PC-9 (cell line): ENCODE measurements at places on chromosomes 2 and 18. TPM values are rescaled to one million over a fixed set of nuclear protein-coding genes. Genes with fewer than 3 reads are reported as not detected.

SLC38A11 gene
- total RNA-seq, result not detected in 2 replicates

BCL11A gene
- total RNA-seq, result not detected in 2 replicates

DNA sequence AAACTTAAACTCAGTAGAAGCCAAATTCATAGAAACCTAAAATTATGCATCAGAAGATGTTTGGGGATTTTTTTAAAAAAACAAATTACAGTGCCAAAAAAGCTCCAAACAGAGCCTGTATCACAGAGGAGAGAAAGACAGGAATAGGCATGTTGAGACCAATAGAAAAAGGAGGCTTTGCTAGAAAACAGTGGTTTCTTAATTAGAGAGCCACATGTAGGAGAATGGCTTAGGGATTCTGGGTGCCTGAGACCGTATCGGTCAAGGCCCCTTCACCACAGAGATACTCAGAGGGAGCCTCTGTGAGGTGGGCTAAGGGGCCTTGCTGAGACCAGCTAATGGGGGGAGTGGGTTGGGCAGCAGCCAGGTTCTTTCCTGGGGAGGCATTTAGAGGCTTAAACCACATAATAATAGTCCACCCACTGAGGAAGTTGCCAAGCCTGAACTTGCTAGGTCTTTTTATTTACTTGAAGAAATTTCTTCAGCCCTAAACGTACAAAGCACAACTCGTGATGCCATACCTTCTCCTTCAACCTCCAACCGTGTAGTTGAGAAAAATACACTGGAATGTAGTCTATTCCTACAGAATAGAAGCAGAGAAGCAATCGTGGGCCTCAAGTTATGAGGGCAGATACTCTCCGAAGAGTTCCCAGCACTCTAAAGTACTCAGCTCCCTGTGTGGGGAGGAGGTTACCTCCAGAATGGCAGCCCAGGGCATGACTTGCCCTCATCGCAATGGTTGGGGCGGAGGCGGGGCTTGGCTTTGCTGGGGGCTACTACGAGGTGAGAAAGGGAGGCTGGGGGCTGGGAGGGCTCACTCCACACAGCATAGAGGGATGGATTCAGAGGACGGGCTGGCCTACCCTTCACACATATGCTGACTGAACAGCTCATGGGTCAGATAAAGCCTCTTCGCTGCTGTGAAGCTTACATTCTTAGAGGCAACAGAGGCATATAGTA lies 237.9 kb downstream of the TPGS2 start:
- H3K36me3 ChIP-seq, result no peaks in the 10 kb centered on the region
- H3K4me3 ChIP-seq, result no peak overlapping the region
- DNase-seq, result no peak
- no peaks in the 10 kb centered on the region for H3K27me3 ChIP-seq

DNA sequence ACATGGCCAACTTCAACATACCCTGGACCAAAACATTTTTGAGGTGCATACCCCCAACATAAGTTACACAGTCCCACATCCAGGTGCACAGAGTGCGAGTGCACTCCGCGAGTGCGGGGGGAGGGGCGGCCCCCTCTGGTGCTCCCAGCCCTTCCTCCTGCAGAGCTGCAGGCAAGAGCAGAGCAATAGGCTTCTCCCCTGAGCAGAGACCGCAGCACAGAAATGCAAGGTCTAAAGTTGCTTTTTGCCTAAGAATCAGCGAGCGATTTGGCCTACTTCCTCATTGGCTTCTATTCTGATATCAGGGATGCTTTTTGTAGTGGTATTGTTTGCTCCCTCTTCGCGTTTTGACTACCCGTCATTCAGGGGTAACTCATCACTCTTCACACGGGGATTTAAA lies 40.6 kb downstream of the BOLA3 start:
- H3K36me3 ChIP-seq, result no peaks in the 10 kb centered on the region
- H3K4me3 ChIP-seq, result no peak overlapping the region
- H3K4me1 ChIP-seq, result no peaks in the 10 kb centered on the region

DNA sequence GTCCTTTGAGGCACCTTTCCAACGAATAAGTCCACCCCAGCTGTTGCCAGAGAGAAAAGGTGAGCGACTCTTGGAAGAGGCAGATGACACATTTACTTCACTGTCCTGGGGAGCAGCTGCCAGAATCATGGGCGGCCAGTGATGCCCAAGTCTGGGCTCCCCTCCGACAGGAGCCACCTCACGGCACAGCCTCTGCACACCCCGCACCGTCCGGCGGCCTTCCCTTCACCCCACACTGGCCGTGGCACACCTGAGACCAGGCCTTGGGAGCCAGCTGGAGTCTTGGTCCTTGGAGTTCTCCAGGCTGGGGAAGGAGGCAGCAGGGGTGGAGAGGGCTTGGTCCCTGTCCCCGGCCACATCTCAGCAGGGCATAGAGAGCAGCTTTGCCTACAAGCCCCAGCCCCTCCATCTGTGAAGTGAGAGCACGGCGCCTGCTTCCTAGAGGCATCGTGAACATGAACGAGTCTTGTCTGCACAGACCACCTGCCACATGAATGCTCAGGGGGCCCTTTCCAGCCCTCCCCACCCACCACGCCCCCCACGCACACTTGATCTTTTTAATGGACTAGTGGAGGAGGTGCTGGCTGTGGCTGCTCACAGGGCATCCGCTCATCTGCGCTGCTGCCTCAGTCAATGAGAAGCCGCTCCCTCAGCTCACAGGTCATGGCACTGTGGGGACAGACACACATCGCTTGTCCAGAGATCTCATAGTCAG lies 400.2 kb upstream of the MYT1L start:
- no peaks in the 10 kb centered on the region for H3K4me1 ChIP-seq
- peaks cover 93% of the 10 kb centered on the region for H3K27me3 ChIP-seq
- H3K27ac ChIP-seq, result no peak overlapping the region
- no peaks in the 10 kb centered on the region for H3K36me3 ChIP-seq
- H3K4me3 ChIP-seq, result no peak overlapping the region

DNA sequence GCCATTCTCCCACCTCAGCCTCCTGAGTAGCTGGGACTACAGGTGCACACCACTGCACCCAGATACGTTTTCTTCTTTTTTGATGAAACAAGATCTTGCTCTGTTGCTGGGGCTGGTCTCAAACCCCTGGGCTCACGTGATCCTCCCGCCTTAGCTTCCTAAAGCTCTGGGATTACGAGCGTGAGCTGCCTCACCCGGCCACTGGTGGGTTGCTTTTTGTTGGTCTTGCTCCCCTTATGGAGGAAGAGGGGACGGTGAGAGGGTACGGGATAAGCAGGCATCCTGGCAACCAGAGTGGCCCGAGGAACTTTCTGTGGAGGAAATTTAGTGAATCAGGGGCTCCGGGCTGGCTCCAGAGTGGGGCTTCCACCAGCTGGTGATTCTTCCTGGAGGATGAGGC lies 222.3 kb downstream of the HDAC4 start:
- DNase-seq, result no peak
- H3K4me1 ChIP-seq, result no peaks in the 10 kb centered on the region
